ENCODE measurements at places on chromosomes 16 and 17. TPM values are rescaled to one million over a fixed set of nuclear protein-coding genes. Genes with fewer than 3 reads are reported as not detected.

The CENPX gene
- 69.8 TPM for polyA plus RNA-seq

DNA sequence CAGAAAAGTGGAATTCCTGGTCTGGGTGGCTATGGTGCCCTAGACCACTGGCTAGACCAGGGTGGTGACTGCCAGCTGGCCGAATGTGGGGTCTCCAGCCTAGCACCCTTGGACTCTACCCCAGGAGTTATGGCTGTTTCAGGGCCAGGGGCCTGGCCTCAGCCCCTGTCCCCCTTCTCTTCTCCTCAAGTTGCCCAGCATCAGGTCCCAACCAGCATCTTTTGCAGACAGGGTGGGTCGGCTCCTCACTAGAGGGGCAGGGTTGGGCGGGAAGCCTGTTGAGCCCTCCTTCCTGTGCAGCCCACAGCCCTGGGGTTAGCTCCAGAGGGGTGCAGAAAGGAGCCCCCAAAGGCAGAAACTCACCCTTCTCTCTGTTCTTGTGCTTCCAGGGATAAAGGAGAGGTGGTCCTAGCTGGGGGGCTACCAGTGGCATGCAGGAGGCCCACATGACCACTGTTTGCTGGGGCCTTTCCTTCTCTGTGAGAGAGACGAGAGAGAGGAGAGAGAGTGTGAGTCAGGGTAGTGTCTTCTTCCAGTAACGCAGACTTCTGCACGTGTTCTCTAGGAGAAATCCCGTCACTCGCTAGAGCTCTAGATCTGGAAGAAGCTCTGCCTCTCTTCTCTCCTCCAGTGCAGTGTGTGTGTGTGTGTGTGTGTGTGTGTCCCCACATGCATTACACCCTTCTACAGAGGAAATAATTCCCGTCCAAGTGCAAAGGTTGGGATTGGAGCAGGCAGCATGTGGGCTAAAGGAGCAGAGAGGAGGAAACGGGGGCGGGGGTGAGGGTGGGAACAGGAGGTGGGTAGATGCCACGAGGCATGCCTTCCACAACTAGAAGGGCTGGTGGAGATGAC, 209.4 kb downstream of the SEC14L1 start:
- H3K27me3 ChIP-seq: no peaks in the 10 kb centered on the region
- no peak for DNase-seq
- no peak overlapping the region for H3K27ac ChIP-seq
- H3K4me1 ChIP-seq: no peaks in the 10 kb centered on the region
- H3K4me3 ChIP-seq: no peak overlapping the region

The SLC9A5 gene
- 0.37 TPM for polyA plus RNA-seq

DNA sequence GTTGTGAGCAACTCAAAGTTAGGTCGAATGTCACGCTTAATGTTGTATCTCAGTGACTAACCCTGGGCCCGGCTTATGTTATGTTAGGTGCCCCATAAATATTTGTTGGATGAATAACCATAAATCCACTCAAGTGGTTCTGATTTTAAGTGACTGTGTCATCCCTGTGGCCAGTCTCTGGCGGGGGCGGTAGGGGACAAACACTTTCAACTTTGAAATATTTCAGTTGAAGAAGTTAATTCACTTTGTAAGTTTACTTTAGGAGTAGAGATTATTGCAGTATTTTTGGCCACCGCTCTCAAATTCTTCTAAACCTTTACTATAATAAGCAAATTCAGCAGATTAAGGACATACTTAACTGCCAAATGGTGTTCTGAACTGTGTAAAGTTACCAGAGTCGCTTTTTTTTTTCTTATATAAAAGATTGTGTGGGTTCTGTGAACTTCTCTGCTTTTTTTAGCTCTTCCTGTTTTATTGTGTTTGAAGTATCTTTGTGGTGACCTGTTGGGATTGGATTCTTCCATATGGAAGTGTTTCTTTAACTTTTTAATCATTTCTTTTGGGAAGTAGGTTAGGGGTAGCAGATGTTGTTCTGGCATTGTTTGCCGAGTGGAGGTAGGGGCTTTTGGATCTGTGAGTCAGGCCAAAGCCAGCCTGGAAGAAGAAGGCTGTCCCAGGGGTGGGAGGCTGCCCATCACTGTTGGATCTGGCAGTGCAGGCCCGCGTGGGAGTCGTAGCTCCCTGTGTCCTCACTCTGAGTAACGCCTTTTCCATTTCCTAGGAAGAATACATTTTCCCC, 61.4 kb upstream of the TBX2 start:
- no peaks in the 10 kb centered on the region for H3K4me1 ChIP-seq
- DNase-seq: no peak
- no peak overlapping the region for H3K27ac ChIP-seq
- H3K36me3 ChIP-seq: no peaks in the 10 kb centered on the region
- no peak overlapping the region for H3K4me3 ChIP-seq
- no peaks in the 10 kb centered on the region for H3K27me3 ChIP-seq

GRCh38 chr17:75902406-75902805, 2.3 kb downstream of the MRPL38 start:
- no peaks in the 10 kb centered on the region for H3K27me3 ChIP-seq
- H3K27ac ChIP-seq: no peak overlapping the region
- peaks cover 24% of the 10 kb centered on the region for H3K4me1 ChIP-seq
- no peak for DNase-seq
- no peak overlapping the region for H3K4me3 ChIP-seq
- peaks cover 42% of the 10 kb centered on the region for H3K36me3 ChIP-seq

DNA sequence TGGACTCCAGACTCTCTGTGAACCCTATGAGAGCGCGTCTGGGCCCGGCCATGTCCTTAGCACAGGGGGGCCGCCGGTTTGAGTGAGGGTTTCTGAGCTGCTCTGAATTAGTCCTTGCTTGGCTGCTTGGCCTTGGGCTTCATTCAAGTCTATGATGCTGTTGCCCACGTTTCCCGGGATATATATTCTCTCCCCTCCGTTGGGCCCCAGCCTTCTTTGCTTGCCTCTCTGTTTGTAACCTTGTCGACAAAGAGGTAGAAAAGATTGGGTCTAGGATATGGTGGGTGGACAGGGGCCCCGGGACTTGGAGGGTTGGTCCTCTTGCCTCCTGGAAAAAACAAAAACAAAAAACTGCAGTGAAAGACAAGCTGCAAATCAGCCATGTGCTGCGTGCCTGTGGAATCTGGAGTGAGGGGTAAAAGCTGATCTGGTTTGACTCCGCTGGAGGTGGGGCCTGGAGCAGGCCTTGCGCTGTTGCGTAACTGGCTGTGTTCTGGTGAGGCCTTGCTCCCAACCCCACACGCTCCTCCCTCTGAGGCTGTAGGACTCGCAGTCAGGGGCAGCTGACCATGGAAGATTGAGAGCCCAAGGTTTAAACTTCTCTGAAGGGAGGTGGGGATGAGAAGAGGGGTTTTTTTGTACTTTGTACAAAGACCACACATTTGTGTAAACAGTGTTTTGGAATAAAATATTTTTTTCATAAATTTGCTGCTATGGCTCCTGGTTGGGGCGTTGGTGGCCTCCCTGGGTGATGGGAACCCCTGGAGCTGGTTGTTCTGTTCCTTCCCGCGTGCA, 23.1 kb downstream of the STAT5A start:
- peaks cover 31% of the 10 kb centered on the region for H3K4me1 ChIP-seq
- no peaks in the 10 kb centered on the region for H3K27me3 ChIP-seq
- peaks cover 71% of the 10 kb centered on the region for H3K36me3 ChIP-seq

The CNTNAP1 gene
- polyA plus RNA-seq: 0.24 TPM

The OTOP3 gene
- polyA plus RNA-seq: not detected

- H3K27ac ChIP-seq: peak overlapping the region; percentile 56
- H3K36me3 ChIP-seq: no peaks in the 10 kb centered on the region
- peaks cover 21% of the 10 kb centered on the region for H3K27me3 ChIP-seq
- H3K4me3 ChIP-seq: no peak overlapping the region
- DNase-seq: peak; percentile 91
- peaks cover 26% of the 10 kb centered on the region for H3K4me1 ChIP-seq
Observed at GRCh38 chr17:32275060-32276042, 9.7 kb downstream of the RHBDL3 start.

The TNFRSF13B gene
- polyA plus RNA-seq: not detected

The SLFN12 gene
- 8.7 TPM for polyA plus RNA-seq

GRCh38 chr16:66618588-66619375, 14.3 kb downstream of the CMTM3 start:
- H3K27me3 ChIP-seq: no peaks in the 10 kb centered on the region
- DNase-seq: no peak
- no peak overlapping the region for H3K4me3 ChIP-seq
- H3K27ac ChIP-seq: no peak overlapping the region
- H3K36me3 ChIP-seq: peaks cover 42% of the 10 kb centered on the region

The GRAPL gene
- polyA plus RNA-seq: 0.56 TPM

- peak within 1 kb of the TSS; percentile 47 for H3K4me3 ChIP-seq
- H3K27me3 ChIP-seq: no peaks in the 10 kb centered on the region
- H3K4me1 ChIP-seq: peaks cover 11% of the 10 kb centered on the region
Observed at GRCh38 chr16:20763461-20764232, at the start of gene ACSM3. ACSM3 (plus strand) TSS chr16:20764014; CDS start chr16:20770035, 6,021 bp downstream.

- no peak for DNase-seq
- H3K27ac ChIP-seq: no peak overlapping the region
- H3K36me3 ChIP-seq: no peaks in the 10 kb centered on the region
- H3K4me1 ChIP-seq: no peaks in the 10 kb centered on the region
- no peak overlapping the region for H3K4me3 ChIP-seq
Observed at GRCh38 chr17:47727704-47728036, 5.4 kb upstream of the TBX21 start.

DNA sequence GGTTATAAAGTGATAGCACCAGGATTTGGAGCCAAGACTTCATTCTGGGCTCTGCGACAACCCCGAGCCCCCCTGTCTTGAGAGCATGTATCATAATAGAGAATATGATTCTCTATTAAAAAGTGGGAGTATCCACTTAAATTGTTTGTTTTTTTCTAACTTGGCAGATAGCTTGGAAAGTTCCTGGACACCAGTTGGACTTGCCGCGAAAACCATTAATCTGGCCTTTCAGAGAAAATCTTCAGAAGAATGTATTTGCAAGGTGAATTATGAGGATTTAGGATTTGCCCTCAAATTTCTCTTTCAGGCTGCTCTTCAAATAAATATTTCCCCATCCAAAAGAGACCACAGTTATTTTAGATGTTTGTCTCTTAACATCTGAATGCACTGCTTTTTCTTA, 53.5 kb downstream of the MARCHF10 start:
- no peak overlapping the region for H3K27ac ChIP-seq
- H3K36me3 ChIP-seq: no peaks in the 10 kb centered on the region
- H3K4me3 ChIP-seq: no peak overlapping the region
- no peak for DNase-seq
- H3K27me3 ChIP-seq: no peaks in the 10 kb centered on the region
- no peaks in the 10 kb centered on the region for H3K4me1 ChIP-seq

The MYH8 gene
- polyA plus RNA-seq: not detected

DNA sequence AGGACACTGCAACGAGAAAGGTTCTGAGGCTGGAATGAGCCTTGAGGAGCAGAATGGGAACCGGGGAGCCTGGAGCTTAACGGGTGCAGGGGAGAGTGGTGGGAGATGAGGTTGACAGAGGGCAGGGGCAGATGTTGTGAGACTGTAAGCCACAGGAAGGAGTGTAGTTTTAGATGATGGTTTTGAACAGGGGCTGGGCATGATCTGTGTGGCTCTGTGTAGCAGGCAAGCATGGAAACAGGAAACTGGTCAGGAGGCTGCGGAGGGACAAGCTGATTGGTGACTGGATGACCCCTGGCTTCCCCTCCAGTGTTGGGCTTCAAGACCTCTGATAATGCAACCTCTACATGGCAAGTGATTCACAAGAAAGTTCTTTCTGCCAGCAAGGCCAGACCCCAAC, 1.4 kb upstream of the CNGB1 start:
- no peak overlapping the region for H3K4me3 ChIP-seq
- no peak for DNase-seq
- no peaks in the 10 kb centered on the region for H3K27me3 ChIP-seq
- no peak overlapping the region for H3K27ac ChIP-seq

The NAGPA gene
- 44.9 TPM for polyA plus RNA-seq

- H3K27me3 ChIP-seq: no peaks in the 10 kb centered on the region
- H3K4me1 ChIP-seq: no peaks in the 10 kb centered on the region
- DNase-seq: no peak
- H3K36me3 ChIP-seq: no peaks in the 10 kb centered on the region
- H3K27ac ChIP-seq: no peak overlapping the region
Observed at GRCh38 chr16:82609140-82609539, 17.6 kb upstream of the CDH13 start.

GRCh38 chr17:55110521-55110920, 142.0 kb downstream of the STXBP4 start:
- no peaks in the 10 kb centered on the region for H3K36me3 ChIP-seq
- H3K4me1 ChIP-seq: no peaks in the 10 kb centered on the region
- H3K4me3 ChIP-seq: no peak overlapping the region
- no peak overlapping the region for H3K27ac ChIP-seq
- DNase-seq: no peak

The ATMIN gene
- polyA plus RNA-seq: 17.6 TPM

DNA sequence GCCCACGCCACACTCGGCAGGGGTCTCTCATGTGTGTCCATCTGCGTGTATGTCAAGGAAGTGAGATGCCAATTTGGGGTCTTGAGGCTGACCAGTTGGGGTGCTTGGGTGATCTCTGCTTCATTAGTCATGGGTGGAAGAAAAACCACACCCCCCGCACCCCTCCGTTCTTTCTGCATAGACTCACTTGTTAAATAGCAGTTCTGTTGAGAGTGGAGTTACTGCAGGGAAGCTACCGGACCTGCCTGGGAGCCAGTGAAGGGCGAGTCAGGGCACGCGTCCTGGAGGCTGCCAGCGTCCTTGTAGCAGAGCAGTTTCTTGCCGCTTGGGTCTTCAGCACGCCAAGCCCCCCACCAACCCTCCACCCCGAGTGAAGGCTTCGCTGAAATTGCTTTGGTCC, 8.5 kb downstream of the SNN start:
- no peak overlapping the region for H3K27ac ChIP-seq
- no peak overlapping the region for H3K4me3 ChIP-seq
- H3K4me1 ChIP-seq: peaks cover 76% of the 10 kb centered on the region
- H3K36me3 ChIP-seq: peaks cover 74% of the 10 kb centered on the region
- DNase-seq: no peak

DNA sequence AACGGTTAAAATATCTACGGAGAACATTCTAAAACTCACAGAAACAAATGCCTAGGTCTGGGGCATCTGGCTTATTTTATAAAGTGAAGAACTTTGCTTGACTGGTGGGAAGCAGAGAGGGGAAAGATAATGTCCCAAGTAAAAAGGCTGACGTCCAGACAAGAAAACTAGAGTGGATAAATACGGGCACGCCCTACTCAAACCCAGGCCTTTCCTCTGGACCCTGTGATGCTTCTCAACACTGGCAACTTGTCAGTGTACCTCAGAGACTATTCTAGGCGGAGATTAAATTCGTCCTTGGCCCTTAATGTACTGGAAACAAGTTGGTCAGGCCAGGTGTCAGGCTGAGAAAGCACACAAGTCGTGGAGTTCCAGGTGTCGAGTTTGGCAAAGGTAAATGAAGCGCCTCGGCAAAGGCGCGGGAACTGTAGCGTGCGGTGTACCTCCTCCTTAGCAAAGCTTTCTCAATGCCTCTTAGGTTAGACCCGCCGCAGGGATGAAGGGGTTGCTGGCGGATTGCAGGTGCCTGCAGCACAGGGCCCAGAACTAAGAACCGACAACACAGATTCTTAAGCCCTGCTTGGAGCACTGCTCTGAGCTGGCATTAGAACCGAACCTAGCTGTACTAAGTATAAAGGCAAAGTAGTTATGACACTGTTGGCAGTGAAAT, 668 bp upstream of the UNK start:
- no peaks in the 10 kb centered on the region for H3K27me3 ChIP-seq
- peak overlapping the region; percentile 97 for H3K27ac ChIP-seq
- peak overlapping the region; percentile 49 for H3K4me3 ChIP-seq
- peaks cover 51% of the 10 kb centered on the region for H3K4me1 ChIP-seq
- peaks cover 1% of the 10 kb centered on the region for H3K36me3 ChIP-seq

The PRAC2 gene
- polyA plus RNA-seq: not detected

- DNase-seq: no peak
- no peaks in the 10 kb centered on the region for H3K27me3 ChIP-seq
- no peaks in the 10 kb centered on the region for H3K4me1 ChIP-seq
- no peaks in the 10 kb centered on the region for H3K36me3 ChIP-seq
Observed at GRCh38 chr16:47920709-47921108, 235.1 kb downstream of the ABCC12 start.

All from CD14-positive monocyte (primary cell).